ENCODE measurements at places on chromosomes 1 and 21.

DNA sequence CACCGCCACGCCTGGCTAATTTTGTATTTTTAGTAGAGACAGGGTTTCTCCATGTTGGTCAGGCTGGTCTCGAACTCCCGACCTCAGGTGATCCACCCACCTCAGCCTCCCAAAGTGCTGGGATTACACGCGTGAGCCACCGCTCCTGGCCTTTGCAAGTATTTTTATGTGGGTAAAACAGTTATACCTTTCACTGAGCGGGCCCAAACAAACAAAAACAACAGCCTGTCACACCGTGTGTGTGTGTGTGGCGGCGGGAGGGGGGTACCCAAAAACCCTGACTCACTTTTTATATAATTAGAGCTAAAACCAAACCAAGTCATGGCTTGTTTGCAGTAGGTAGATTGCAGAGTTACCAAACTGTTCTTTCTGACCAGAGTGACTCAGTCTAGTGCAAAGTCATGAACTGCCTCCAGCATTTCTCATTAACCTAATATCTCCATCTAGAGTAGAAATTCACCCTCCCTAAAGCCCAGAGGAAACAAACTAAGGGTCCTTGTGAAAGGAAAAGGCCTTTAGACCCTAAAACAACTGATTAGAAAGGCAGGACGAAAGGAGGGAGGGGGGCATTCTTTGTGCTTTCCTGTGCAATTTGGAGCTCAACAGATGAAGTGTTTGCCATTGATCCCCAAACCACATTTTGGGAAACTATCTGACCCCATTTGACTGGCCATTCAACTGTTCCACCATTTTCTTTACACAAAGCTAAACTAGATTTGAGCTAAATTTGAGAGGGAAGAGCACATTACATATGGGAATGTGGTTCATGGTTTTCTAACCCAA, 181.0 kb downstream of the DHRS3 start:
- DNase-seq: no peak

DNA sequence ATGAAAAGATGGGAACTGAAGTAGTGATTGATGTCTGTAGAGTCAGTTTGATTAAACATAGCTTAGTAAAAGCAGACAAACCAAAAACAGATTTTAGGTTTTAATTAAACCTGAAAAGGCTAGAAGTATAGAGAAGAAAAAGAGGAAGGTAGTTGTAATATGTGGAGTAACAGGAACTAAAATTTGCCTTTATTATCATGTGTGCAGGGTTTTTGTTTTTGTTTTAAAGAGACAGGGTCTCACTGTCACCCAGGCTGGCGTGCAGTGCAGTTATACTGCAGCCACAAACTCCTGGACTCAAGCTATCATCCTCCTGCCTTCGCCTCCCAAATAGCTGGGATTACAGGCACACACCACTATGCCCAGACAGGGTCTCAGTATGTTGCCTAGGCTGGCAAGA, 6.0 kb downstream of the TOR1AIP1 start:
- no peak for DNase-seq

DNA sequence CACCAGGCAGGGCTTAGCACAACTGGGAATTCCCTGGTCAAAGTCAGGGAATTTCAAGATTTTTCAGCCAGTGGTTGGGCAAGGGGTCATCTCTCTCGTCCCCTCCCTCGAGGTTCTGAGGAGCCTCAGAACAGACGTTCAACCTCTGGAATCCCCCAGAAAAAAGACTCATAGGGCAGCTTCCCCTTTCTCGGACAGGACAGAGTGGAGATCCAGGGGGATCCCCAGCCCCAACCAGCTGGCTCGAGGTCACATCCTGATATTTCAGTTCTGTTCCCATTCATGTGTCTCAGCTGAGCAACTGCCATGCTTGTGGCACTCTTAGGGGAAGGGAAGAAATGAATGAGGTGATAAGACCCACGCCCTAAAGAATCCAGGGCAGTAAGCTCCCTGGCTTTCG, 4.9 kb upstream of the LAD1 start:
- DNase-seq: no peak

DNA sequence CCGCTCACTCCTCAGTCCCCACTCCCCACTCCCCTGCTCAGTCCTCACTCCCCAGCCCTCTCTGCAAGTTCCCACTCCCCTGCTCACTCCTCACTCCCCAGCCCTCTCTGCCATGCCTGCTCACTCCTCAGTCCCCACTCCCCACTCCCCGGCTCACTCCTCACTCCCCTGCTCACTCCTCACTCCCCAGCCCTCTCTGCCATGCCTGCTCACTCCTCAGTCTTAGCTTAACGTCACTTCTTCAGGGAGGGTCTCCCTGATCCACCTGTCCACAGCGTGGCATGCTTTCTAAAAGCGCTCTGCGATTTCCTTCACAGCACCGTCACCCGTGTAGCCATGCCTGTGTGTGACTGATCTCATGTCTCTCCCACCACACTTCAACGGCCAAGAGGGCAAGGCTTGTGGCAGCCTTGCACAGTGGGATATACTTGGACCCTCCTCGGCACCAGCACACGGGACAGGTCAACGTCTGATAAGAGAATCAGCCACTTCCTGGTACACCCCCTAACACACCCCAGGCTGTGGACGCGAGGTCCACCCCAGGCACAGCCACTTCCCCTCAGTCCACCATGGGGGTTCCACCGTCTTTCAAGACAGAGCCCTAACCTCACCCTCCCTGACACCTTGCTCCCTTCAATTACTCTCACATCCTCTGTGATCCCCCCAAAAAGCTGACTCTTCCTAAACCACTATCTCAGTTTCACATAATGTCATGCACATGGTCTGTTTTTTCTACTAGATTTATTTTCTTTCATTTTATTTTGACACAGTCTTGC, 14.0 kb downstream of the PRDM15 start:
- DNase-seq: no peak

DNA sequence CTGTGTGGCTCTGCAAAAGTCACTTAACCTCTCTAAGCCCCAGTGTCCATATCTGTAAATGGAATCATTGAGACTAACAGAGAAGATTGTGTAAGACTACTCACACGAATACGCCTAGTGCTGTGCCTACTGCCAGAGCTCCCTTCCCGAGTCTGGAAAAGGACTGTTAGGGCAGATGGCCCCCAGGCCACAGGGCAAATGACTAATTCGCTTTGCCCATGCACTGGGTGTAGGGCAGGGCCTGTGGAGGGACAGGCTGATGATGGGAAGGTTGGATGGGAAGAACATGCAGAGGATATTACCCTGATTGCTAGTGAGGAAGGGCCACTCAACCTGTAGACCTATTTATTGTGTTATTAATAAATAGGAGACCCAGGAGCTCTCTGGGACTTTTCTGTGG, 4.2 kb upstream of the GPR61 start:
- no peak for DNase-seq

DNA sequence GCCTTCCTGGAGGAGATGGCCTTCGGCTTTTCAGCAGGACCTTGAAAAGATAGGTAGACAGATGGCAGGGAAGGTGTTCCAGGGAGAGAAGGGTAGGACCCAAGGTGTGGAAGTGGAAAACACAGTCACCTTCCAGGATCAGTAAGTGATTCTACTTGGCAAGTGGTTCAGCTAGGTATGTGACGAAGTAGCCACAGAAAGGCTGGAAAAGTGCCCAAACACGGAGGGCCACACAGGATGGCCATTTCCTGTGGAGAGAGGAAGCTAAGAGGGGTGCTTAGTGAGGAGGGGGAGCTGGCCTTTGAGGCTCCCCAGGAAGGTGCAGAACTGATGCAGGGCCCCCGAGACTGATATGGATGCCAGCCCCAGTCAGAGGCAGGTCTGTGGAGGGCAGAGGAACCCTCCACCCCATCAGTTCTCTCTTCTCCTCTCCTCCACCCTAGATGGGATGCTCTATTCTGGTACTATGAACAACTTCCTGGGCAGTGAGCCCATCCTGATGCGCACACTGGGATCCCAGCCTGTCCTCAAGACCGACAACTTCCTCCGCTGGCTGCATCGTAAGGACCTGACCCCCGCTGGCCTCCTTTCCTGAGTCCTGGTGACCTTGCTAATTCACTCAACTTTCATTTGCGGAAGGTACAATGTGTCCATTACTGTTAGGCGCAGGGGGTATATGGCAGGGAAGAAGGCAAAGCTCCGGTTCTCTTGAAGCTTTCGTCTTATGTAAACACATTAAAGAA, 6.8 kb downstream of the SEMA4A start:
- DNase-seq: no peak

DNA sequence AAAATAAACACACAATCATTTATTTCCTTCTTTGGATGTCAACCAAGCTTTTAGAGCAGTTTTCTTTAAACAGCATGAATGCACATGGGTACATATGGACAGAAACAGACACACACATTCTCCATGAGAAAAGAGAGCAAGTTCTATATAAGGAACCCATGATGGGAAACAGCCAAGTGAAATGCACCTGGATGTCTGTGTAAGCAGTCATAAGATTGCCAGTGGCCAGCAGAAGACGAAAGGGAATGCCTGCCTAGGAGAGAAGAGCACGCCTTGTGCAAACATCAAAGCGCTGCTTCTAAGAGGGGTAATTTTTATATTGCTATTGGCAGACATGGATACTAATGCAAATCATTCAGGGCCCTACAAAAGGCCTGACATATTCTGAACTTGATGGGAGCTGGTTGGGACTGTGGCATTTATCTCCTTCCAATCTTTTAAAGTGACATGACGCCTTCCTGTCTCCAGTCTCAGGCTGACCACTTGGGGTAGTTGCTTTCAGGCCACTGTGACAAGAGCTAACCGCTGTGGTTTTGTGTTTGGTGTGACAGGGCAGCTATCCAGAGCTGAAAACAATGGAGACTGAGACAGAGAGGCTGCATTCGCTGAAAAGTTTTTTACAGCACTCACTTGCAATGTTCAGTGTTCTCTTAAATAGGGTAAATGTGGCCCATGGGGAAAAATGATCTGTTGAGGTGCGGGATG, 75.0 kb upstream of the DPT start:
- DNase-seq: no peak

DNA sequence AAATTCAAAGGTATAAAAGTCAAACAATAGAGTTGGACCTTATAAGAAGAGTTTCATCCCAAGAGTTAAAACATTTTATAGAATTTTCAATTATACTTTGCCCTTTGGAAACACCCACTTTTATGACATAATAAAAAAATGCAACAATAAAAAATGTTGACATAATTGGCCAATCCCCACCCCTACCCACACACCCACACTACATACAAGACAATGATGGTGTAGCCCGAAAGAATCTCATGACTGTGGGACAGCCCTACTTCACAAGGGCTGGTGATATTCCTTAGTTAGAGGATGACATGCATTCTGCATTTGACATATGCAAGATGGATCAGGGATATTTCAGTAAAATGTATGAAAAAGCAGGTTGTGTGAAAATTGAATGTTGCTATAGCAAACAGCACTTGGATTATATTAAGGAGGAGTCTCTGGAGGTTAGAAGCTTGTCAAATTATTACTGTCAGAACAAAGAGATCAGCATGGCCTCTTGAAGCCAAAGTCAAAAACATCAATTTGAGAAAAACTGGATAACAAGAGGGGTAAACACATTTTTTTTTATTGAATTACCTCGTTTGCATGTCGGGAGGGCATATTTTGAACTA, 133.0 kb upstream of the SAMSN1 start:
- DNase-seq: no peak

GRCh38 chr1:174023440-174023839, 1.3 kb upstream of the RC3H1 start:
- DNase-seq: peak; percentile 33

GRCh38 chr1:184881941-184882913, 92.1 kb downstream of the NIBAN1 start:
- no peak for DNase-seq

GRCh38 chr1:155976913-155977689, 1.2 kb downstream of the ARHGEF2 start:
- no peak for DNase-seq

GRCh38 chr1:199102239-199102638, 463.4 kb downstream of the PTPRC start:
- no peak for DNase-seq

DNA sequence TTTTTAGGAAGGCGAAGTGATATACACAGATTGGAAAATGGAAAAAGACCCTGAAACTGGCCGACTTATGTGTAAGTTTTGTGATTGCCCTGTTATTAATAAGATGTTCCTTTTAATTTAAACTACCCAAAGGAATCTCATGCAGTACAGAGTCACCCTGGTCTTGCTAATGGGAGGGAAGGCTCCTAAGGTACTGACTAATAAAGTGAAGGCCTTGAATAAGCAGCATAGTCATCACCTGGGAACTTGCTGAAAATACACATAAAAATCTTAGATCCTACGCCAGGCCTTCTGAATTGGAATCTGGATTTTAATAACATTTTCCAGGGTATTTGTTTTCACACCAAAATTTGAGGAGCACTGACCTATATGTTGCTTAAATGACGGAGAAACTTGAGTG, 73.4 kb upstream of the MCOLN3 start:
- DNase-seq: no peak

GRCh38 chr1:23368562-23369334, 888 bp downstream of the ZNF436 start:
- peak; percentile 84 for DNase-seq

- no peak for DNase-seq
Measured at GRCh38 chr1:6008696-6009095, 16.5 kb upstream of the NPHP4 start.

DNA sequence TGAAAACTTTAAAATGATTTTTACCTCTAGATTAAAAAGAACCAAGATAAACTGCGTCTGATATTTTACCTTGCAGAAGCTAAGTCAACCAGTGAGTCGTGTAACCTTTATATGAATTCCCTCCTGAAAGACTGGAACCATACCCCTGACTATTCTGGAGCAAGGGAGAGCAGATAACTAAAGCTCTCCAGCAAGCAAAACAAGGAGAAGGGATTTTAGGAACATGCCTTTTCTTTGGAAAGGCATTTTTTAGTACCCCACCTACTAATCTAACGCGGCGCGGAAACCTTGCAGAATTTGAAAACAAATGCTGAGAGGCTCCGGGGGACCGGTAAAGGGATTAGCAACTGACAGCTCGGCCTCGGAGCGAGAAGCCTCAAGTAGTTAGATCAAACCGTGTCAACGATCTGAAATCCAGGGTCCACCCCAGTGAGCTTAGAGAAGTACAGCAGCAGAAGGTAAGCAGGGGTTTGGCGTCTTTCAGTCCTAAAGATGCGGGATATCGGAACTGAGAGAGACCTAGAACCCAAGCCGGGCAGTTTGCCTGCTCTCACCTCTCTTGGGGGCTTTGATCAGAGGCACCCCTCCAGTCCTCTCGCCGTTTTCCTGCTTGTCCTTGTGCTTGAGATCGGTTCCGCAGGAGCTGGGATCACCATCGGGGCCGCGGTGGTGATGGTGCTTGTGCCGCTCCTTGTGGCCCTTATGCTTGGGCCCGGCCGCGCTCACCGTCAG, 954 bp downstream of the RSBN1 start:
- DNase-seq: peak; percentile 10

- no peak for DNase-seq
Measured at GRCh38 chr1:6178751-6179563, 1.2 kb downstream of the CHD5 start.

DNA sequence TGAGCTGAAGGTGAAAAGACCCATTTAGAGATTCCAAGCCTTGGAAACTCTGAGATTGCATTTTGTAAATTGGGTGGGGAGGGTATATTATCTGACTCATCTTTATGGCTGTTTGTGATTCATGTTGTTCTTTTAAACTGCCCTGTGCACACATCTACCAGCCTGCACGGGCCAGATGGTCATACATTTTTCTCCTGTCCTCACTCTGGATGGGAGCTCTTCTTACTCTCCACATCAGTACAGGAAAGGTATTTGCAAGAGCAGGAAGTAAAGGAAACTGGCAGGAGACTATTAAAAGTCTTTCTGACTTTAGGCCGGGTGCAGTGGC, 14.3 kb upstream of the NMNAT2 start:
- DNase-seq: no peak

Data from HEK293T (cell line).